ENCODE measurements at places on chromosomes 2 and 18.

DNA sequence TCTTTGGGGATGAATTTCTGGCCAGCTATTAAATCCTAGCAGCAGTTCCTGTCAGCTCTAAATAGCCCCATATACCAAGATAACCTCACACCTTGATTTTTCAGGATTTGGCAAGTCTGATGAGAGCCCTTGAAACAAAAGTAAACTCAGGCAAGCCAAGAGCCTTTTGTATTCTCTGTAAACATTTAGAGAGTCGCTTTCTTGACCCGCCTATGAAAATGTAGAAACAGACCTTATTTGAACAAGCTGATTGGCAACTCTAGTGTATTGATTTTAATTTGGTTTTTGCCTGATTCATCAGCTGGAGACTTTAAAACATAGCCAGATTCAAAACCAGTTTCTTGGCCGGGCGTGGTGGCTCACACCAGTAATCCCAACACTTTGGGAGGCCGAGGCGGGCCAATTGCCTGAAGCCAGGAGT is 43.4 kb downstream of the CABLES1 start:
- DNase-seq, result no peak

GRCh38 chr18:73283032-73283431 is 415.2 kb upstream of the NETO1 start:
- DNase-seq, result no peak

DNA sequence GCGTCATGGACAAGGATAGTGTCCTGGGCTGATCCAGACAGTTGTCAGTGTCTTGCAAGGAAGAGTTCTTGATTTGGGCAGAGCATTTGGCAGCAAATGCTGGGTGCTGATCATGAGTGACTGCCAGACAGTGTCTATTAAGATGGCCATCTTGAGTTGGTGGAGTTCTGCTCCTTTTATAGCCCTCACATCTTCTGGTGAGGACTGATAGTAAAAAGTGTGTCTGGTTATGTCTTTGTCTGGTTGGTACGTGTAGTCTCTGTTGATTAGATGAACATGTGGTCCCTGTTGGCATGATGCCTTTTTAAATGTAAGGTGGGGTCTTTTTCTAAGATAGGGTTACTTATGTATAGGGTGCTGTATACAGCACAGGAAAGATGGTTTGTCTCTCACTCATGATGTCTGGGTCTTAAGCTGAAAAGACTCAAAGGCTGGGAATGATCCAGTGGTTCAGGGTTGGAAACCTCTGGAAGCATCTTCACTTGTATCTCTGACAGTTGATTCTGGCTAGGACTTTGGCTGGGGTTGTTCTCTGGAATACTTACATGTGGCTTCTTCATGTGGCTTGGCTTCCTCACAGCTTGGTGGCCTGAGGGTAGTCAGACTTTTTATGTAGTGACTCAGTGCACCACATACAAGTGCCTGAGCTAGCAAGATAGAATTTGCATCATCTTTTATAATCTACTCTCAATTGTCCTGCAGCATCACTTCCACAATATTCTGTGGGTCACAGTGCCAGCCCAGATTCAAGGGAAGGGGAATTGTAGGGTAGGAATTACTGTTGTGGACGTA is 11.8 kb downstream of the MTX2 start:
- no peak for DNase-seq

DNA sequence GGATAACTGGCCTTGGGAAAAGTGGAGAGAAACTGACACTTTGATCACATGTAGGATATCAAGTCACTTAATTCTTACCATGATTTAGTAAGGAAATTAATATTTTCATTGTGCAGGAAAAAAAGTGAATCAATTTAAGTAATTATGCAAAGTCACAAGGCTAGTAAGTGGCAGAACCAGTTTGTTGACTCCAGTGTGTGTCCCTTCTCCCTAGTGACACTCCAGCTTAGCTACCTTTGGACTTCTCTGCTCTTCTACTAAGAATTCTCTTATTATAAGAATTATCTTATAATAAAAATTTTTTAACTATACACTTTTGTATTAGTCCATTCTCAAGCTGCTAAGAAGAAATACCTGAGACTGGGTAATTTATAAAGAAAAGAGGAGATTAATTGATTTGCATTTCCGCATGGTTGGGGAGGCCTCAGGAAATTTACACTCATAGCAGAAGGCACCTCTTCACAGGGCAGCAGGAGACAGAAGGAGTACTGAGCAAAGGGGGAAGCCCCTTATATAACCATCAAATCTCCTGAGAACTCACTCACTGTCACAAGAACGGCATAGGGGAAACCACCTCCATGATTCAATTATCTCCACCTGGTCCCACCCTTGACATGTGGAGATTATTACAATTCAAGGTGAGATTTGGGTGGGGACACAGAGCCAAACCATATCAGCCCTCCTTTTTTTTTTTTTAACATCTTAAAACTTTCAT is 13.6 kb downstream of the COL4A4 start:
- no peak for DNase-seq

GRCh38 chr18:12516049-12516630 is 108.4 kb downstream of the PRELID3A start:
- DNase-seq, result no peak

GRCh38 chr2:196849895-196850294 is 40.7 kb upstream of the C2orf66 start:
- no peak for DNase-seq

DNA sequence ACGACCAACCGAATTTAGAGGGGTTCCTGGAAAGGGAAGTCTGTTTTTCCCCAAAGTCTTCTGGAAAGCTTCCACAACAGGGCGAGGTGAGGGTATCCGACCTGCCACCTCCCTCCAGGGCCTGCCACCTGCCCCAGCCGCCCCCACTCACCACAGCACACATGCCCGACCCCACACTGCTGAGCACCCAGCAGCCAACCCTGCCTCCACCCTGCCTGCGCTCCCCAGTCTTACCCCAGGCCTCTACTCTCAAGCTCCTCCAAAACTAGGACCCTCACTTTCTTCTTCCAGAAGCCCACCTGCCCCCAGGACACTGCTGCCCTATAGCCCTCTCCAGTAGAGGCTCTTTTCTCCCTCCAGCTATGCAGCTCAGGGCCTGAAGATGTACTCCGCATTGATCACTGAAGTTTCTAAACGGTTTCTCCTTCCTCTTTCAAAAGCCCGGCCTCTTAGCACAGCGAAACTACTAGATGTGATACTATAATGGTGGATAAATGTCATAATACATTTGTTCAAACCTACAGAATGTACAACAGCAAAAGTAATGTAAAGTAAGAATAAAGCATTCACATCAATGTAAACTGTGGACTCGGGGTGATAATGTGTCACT is 128.8 kb upstream of the SLC1A4 start:
- no peak for DNase-seq

DNA sequence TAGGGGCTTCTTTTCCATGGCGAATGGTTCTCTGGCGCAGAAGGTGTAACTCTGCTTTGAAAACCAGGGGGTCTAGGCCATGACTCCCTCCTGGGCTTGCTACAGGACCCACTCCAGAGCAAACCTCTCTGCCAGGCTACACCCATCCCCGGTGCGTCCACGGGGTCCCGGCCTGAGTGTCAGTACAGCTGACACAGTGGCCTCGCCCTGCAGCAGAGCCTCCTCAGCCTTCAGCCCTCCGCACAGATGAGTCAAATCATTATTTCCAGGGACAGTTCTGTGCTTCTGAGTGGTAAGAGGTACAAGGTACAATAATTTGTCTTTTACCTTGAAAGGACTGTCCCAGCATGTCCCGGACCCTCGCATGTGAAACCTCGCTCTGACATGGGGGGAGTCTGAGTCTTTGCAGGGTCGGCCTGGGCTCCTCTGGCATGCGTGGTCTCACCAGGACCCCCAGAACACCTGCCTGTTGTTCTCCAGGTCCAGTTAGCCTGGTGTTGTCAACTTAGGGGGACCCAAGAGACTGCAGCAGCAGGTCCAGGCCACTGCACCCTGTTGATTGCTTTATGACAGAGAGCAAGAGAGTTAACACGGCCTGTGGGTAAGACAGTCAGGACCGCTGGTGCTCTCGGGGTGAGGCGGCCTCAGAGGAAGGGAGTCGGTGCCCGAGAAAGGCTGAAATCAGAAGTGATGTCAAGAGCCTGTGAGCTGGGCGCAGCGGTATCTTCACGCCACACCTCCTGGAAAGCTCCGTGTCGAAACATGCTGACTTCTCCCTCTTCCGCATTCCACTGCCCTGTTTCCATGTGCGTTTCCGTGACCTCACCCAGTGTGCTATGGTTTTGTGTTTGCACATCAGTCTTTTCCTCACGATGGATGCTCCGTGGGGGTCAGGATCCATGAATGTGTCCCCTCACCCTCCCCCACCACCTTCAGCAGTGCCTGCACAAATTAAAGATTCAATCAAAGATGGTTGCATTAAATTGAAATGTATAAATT is 340.1 kb downstream of the EIPR1 start:
- DNase-seq, result no peak

DNA sequence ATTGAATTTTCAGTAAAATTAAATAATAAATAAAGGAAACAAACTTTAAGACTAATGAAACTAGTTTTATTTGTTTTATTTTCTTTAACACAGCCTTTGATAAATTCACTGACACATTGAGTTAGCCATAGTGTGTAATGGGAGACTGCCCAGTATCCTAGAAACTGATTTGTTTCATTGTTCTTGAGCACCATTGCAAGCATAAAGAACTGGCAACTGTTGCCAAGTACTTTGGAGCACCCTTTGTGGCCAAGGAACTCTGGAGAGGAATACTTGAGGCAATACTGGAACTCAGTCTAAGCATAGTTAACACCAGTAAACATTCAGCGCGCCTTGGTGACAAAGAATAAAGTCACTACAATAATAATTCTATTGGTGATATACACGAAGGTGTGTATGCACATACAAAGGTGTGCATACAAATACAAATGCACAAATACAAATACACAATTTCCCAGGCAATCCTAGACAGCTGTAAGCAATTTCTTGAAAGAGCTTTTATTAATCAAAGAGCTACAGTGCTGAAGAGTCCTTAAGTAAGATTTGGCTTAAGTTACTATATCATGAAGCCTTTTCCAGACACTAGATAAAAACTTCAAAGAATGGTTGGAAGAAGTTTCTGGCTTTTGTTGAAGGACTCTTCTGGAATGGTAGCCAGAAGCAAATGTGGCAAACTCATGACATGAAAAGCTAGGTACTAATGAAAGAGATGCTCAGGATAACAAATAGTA is 1371.2 kb downstream of the LRP1B start:
- no peak for DNase-seq

GRCh38 chr18:49768051-49768391 is 45.3 kb downstream of the ACAA2 start:
- no peak for DNase-seq

- DNase-seq, result no peak
Observed at GRCh38 chr2:82428251-82428650, 2030.8 kb downstream of the SUCLG1 start.

GRCh38 chr18:70233974-70234373 is 28.5 kb upstream of the RTTN start:
- no peak for DNase-seq

DNA sequence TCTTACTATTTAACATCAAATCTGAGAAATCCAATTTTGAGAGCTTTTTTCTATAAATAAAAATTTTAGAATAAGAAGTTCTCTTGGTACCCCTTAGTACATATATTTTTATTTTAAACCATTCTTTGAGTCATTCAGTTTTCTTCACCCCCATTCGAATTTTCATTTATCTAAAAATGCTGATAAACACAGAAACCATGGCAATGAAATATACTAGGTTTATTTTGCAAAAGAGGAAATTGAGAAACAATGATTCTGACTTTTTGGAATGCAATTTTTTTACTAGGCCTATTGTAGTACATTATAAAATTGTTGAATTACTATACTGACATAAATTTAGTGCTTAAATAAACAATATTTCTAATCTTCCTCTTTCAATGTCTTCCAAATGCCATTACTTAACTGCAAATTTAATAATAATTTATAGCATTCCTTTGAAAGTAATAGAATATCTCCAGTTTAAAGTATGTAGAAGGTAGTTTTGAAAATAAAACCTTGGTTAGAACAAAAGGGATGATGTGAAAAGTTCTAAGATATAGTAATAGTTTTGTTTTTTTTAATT is 46.3 kb downstream of the TANK start:
- DNase-seq, result no peak

DNA sequence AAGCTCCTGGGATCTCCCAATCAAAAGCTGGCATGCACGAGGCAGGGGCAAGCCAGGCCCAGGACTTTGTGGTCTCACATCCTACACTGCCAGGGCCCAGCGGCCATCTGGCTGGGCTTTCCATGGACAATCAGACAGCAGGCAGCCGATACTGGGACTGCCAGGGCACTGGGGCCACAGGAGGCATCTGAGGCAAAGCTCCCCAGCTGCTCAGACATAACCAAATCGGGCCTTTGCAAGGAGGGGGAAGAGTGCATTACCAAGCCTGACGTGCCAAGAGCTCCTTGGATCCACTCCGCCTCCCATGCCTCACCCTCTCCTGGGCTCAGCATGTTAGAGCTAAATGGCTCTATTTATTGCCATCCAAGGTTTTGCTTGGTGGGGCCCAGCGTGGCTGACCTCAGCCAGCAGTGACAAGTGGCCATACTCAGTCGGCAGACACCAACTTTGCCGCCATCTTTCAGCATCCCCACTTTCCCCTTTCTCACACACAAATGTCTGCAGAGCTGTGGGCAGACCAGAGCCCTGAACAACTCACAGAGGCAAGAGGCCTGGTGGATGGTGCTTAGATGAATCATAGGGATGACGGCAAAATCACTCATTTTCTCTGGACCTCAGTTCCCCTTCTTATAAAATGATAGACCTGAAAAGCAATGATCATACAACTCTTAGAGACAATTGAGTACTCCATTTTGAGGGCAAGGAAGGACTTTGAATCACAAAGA is 200.8 kb downstream of the TTC32 start:
- no peak for DNase-seq

- DNase-seq, result no peak
Observed at GRCh38 chr2:34912084-34912483, 1313.0 kb upstream of the FAM98A start.

GRCh38 chr2:70367722-70368323 is 66.0 kb upstream of the FAM136A start:
- no peak for DNase-seq

DNA sequence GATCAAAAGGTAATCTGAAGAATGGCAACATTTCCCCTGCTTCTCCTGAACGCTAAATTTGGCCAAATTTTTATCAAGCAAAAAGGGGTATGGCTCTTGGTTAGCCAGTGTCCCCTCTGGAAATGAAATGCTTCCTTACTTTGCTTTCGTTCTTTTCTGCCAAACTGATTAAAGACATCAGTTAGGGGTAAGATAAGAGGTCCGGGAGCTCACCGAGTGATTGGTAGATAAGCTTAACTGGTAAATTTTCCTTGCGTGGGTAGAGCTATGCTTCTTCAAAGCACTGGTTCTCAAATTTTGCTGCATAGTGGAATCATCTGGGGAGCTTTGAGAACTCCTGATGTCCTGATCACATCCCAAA is 62.7 kb upstream of the MAPRE2 start:
- no peak for DNase-seq

DNA sequence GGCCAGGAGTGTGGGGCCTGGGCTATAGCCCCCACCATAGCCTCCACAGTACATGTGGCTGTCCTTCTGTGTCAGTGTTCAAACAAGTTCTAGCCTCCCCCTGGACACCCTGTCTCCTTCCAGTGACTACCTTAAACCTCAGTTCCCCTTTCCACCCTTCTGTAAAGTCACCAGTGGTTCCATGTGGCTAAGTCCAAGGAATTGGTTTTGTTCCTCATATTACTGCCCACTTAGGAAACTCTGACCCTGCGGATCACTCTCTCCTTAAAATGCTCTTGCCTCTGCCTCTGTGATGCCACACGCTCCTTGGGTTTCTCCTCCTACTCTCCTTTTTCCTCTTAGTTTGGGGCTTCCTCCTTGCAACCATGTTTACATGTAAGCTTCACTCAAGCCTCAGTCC is 27.8 kb upstream of the REL start:
- DNase-seq, result no peak

Data from stimulated activated CD8-positive, alpha-beta memory T cell treated with anti-CD3 and anti-CD28 coated beads, Interleukin-7, amount 100 ng/mL, for 48 hours (primary cell).